ENCODE measurements at places on chromosomes 2 and 18.

DNA sequence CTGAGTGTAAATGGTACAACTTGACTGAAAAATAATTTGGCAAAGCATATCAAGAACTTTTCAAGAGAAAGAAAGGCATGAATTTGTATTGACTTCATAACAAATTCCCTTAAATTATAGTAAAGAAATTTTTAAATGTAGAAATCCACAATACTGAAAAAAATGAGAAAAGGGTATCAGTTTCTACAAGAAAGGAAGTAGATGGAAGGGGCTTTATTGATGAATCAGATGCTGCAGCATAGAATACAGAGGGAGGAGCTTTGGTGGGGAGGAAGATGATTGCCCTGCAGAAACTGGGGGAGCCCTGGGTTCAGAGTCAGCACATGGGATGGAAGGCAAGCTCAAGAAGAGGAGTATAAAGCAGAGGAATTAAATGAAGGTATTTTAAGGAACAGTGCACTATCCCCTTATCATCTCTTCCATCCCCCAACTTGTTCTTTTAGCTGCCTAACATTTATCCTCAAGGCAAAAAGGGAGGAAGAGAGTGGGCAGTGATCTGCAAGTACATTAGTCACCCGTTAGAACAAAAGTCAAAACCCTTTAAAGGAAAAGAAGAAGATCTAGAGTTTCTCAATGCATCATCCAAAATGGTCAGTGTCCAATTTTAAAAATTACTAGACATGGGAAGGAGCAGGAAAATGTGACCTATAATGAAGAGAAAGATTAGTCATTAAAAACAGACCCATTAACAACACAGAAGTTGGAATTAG lies 77.7 kb downstream of the KCTD18 start:
- H3K27ac ChIP-seq: no peak overlapping the region
- no peaks in the 10 kb centered on the region for H3K36me3 ChIP-seq
- H3K4me1 ChIP-seq: no peaks in the 10 kb centered on the region
- H3K27me3 ChIP-seq: no peaks in the 10 kb centered on the region

- no peak overlapping the region for H3K4me3 ChIP-seq
- peaks cover 90% of the 10 kb centered on the region for H3K4me1 ChIP-seq
- H3K27me3 ChIP-seq: no peaks in the 10 kb centered on the region
- DNase-seq: no peak
- H3K27ac ChIP-seq: no peak overlapping the region
These were observed 65.9 kb downstream of the CAB39 start for GRCh38 chr2:230778350-230779063.

GRCh38 chr2:26579025-26579722 lies 62.0 kb downstream of the CIB4 start:
- H3K27ac ChIP-seq: no peak overlapping the region

DNA sequence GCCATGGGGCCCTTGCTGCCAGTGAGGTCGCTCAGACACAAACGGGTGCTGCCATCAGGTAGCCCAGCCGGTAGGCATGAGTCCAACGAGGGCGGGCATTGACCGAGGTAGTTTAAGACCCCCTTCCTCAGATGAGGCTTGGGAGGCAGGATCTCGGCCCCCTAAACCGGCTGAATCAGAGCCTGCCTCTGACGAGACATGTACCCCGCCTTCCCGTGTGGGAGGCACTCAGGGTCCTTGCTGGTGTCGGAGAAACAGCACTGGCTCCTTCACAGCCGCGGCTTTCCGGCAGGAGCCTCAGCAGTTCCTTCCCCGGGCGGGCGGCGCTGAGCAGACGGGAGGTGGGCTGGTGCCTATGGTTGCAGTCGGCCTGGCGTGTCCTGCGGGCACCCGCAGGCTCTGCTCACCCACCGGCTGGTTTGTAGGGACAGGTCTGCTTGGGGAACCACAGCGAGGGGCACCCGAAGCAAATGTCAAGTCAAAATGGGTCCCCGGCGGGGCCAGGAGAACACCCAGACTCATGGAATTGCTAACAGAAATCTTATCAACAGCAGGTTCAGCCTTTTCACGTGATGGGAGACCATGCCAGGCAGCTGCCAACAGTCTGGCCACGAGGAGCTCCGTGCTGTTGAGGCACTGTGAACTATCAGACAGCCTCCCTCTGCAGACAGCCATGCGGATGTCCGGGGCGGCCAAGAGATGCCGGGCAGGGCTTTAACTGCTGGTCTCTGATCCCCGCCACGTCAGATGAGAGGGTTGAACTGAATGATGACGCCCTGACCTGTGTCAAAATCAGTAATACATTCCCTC lies 2.8 kb downstream of the KCNG2 start:
- H3K4me1 ChIP-seq: no peaks in the 10 kb centered on the region
- no peaks in the 10 kb centered on the region for H3K27me3 ChIP-seq
- H3K27ac ChIP-seq: no peak overlapping the region
- no peaks in the 10 kb centered on the region for H3K36me3 ChIP-seq
